H1 (cell line): ENCODE measurements at places on chromosomes 4 and X.

DNA sequence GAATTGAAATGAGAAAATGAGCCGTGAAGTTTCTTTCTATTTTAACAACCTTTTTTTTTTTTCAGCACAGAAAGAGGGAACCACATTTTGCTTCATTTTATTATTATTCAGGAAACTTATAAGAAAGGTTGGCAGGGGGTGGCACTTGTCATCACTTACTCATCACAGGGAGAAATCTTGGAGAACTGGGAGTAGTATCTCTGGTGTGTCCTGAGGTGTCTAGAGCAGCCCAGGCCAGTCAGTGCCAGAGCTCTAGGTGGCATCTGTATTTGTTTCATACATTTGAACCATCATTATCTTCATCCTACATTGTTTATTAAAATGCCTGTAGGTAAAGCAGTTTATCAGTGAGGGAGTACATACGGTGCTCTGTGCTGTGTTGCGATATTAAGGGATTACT, 43.8 kb upstream of the ARHGAP24 start:
- H3K27me3 ChIP-seq = no peaks in the 10 kb centered on the region
- H3K27ac ChIP-seq = no peak overlapping the region
- no peak overlapping the region for H3K4me3 ChIP-seq
- no peak for DNase-seq

DNA sequence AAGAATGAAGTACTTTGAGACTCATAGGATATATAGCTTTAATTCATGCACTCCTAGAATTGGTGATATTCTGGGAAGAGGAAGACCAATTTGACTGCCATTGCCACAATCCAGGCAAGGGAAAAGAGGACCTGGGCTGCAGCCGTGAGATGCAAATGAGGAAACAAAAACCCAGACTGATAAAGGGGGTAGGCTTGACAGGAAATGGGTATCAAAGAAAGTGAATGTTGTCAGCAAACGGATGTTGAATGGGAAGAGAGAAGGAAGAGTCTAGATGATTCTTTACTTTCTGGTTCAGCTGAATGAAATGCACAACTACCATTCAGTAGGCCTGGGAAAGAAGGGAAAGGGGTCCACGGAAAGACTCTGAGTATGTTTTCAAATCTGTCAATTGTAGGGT, 17.1 kb upstream of the ARHGEF6 start:
- no peaks in the 10 kb centered on the region for H3K36me3 ChIP-seq
- no peak overlapping the region for H3K27ac ChIP-seq
- H3K4me3 ChIP-seq = no peak overlapping the region
- H3K27me3 ChIP-seq = no peaks in the 10 kb centered on the region
- H3K4me1 ChIP-seq = peaks cover 2% of the 10 kb centered on the region; the same call in 1 of the 2 replicates

DNA sequence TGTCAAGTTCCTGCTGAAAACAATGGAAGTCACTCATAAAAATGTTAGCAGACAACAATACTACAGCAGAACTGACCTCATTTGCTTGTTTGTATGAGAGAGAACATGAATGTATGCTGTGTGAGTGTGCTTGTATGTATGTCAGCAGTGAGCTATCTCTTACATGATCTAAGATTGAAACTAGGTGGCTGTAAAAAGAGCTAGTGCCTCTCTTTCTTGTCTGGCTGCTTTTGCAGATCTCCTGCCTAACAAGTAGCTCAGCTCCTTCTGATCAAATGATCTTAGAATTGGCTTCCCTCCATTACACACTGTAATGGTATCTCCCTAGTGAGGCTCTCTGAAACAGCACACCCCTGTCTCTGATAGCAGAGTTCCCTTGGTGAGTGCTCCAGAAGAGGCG, 20.7 kb downstream of the PAK3 start:
- no peaks in the 10 kb centered on the region for H3K4me1 ChIP-seq
- no peak overlapping the region for H3K27ac ChIP-seq
- no peaks in the 10 kb centered on the region for H3K27me3 ChIP-seq
- DNase-seq = no peak
- no peaks in the 10 kb centered on the region for H3K36me3 ChIP-seq

DNA sequence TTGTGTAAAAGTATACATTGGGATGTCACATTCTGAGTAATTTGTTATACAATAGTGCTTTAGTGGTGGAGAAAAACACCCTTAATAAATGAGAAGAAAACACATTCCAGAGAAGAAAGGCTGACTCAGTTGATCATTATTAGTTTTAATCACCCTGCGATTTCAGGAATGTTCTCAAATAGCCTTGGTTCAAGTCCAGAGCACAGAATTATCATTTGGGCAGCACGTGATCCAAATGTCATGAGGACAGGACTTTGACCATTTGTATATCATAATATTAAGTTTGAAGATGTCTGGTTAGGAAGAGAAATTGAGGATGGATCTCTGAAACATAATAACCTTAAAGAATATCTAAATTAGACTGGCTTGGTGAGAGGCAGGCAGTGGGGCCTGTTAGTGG, 1434.3 kb upstream of the TENM3 start:
- H3K36me3 ChIP-seq = no peaks in the 10 kb centered on the region; the same call in 1 of the 2 replicates
- H3K27ac ChIP-seq = no peak overlapping the region
- no peaks in the 10 kb centered on the region for H3K27me3 ChIP-seq
- H3K4me3 ChIP-seq = no peak overlapping the region

DNA sequence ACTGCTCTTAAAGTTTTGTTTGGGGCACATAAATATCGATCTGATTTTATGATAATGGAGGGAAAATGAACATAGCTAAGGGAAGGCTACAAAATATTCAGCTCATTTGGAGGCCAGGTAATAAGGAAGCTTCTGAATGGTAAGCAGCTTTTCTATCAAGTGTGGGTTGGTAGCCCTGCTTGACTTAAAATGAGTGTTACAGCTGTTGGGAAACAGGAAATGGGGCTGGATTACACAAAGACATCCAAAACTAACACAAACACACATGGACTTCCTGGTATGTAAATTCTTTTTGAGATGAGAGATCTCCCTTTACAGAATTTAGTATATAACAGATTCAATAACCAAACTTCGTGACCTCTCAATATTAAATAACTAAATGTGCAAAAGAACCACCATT, 58.0 kb downstream of the FGF16 start:
- no peaks in the 10 kb centered on the region for H3K27me3 ChIP-seq
- H3K4me3 ChIP-seq = no peak overlapping the region
- DNase-seq = no peak
- no peaks in the 10 kb centered on the region for H3K36me3 ChIP-seq

GRCh38 chrX:125132274-125132673, 187.4 kb upstream of the TEX13C start:
- H3K36me3 ChIP-seq = no peaks in the 10 kb centered on the region
- DNase-seq = no peak
- H3K27ac ChIP-seq = no peak overlapping the region
- no peak overlapping the region for H3K4me3 ChIP-seq

DNA sequence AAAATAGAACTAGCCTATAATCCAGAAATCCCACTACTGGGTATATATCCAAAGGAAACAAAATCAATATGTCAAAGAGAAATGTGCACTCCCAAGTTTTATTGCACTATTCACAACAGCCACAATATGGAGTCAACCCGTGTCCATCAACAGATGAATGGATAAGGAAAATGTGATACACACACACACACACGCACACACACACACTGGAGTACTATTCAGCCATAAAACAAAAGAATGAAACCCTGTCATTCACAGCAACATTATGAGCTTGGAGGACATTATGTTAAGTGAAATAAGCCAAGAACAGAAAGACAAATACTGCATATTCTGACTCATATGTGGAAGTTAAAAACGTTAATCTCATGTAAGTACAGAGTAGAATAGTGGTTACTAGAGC, 5.8 kb upstream of the FHL1 start:
- H3K27ac ChIP-seq = no peak overlapping the region
- no peak for DNase-seq
- no peak overlapping the region for H3K4me3 ChIP-seq
- no peaks in the 10 kb centered on the region for H3K4me1 ChIP-seq
- H3K27me3 ChIP-seq = no peaks in the 10 kb centered on the region
